ENCODE measurements at places on chromosomes 6 and 20. TPM values are rescaled to one million over a fixed set of nuclear protein-coding genes. Genes with fewer than 3 reads are reported as not detected.

WFDC9 gene
- not detected for total RNA-seq

PGC gene
- total RNA-seq, result not detected

SLC22A3 gene
- 1.6 TPM for total RNA-seq

PRRT1 gene
- 0.28 TPM for total RNA-seq

SRSF6 gene
- 43.0 TPM for total RNA-seq

ZNF292 gene
- total RNA-seq, result 13.6 TPM

TEAD3 gene
- total RNA-seq, result 25.8 TPM

SNX21 gene
- total RNA-seq, result 40.5 TPM

VSTM2L gene
- total RNA-seq, result 21.3 TPM

ADTRP gene
- total RNA-seq, result not detected

ZSCAN23 gene
- total RNA-seq, result 1.9 TPM

RSPH9 gene
- total RNA-seq, result not detected

LKAAEAR1 gene
- total RNA-seq, result not detected

ZSCAN12 gene
- total RNA-seq, result 3.9 TPM

ZBTB2 gene
- 5.8 TPM for total RNA-seq

Measured in heart left ventricle (tissue), 16 donors.